ENCODE measurements at places on chromosomes 2 and 18.

GRCh38 chr2:109482361-109482861, 131.4 kb downstream of the SEPTIN10 start:
- no peak for DNase-seq

DNA sequence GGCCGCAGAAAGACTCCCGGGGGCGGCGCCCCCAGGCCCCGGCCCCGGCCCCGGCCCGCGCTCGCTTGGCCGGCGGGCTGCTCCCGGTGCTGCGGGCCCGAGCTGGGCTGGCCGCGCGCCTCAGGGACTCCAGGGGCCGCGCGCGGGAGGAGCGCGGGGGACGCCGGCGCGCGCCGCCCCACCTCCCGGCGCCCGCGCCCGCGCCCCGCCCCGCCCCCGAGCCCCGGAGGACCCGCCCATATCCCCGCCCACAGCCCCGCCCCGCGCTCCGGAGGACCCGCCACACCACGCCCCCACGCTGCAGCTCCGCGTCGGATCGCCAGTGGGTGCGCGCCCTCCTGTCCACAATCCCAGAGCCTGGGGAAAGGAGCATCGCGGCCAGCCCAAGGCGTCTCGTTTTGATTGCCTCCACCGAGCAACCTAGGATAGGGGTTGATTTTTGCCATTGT, at the start of gene PARD6G:
PARD6G (minus strand) TSS at position 122 of the 449 bp plus-strand sequence. CDS start 166 bp downstream, outside the sequence.
- peak; percentile 82 for DNase-seq

DNA sequence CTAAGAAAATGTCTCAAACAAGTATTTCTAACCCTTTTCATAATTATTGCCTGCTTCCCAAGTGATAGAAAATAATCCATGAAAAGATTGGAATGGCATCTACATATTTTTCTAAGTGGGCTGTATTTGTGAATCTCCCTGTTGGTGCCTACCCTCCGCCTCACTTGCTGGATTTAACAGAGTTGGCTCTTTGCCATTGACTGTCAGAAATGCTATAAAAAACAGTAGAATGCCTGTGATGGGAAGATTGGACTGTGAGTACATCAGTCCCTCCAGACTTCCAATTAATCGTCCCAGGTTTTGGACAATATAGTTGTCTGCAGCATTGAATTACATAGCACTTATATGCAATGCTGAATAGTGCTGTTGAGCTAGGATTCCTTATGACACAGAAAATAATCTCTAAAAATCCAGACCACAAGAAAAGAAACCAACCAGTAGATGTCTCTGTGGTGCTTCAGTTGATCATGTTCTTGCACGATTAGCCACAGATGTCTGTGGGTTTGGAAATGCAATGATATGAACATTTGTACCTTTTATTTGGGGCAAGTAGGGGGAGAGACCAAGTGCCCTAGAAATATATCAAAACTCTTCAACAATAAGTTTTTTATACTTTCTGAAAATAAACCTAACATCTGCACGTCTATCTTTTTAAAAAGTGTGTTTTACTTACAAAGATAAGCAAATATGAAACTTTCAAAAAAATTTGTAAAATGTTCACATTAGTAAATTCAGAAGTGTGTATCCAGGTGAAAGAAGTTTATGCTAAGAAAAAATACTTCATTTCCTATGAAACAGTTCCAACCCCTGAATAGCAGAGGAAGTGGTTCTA, 88.5 kb downstream of the DYNAP start:
- peak; percentile 0 for DNase-seq

GRCh38 chr2:85733121-85733960, 20.4 kb upstream of the ATOH8 start:
- DNase-seq: no peak

- DNase-seq: no peak
These were observed 239.0 kb upstream of the FIGN start for GRCh38 chr2:163974766-163975165.

DNA sequence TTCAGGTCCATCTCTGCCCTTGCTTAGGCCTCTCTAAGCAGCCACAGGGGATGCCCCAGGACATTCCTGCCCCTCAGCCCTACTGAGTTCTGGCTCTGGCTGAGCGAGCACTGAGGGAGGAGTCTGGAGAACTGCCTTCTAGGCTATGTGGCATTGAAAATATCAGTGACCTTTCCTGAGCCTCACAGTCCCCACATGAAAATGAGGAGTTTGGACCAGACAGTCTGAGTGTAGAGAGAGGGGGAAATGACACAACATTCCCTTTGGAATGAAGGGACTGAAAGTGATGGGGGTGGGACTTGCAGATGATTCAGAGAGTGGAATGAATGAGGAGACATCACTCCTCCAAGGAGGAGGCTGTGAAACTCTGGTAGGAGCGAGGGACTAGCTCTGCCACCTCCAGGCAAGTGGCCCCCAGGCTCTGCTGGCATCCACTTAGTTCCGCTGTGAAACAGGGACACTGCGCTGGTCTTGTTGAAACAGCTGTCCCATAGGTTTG, 8.0 kb downstream of the TNS1 start:
- DNase-seq: no peak

DNA sequence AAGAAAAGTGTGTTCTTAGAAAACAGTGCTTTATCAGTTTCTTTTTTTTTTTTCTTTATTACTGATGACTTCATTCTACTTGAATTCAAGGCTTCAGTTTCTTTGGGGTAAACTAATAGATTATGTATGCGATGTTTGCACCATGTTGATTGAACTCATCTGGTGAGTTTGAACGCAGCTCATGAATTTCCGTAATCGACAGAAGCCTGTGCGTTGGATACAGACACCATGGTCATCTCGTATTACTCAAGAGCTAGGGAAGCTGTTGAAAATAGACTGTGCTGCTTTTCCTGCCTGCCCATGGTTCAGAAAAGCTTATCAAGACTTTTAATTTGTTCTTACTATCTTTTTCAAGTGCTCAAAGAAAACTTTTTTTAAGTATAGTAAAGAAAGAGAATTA, 185.5 kb upstream of the NRP2 start:
- no peak for DNase-seq

GRCh38 chr2:189514104-189514503, 66.5 kb downstream of the SLC40A1 start:
- DNase-seq: no peak

DNA sequence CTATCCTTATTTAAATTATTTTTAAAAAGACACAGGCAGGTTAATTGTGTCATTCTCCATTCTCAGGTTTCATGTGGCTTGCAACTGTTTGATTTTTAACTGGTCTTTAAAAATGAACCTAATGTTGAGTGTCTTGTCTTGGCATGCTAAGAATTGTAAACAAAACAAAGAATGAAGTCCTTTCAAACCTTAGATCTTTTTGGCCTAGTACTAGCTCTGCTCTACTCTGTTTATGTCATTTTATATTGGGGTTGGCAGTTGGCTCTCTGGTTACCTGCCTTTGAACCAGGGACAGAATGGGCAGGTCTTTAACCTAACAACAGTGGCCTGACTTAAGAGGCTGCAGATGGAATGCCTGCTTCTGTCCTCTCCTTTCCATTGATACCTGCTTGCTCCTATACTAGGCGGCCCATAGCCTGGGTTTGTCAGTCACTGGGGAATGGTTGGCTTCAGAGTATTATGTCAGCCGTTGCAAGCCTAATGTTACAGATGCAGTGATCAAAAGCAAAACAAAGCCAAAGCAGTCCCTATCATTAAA, 85.5 kb downstream of the MTA3 start:
- no peak for DNase-seq

DNA sequence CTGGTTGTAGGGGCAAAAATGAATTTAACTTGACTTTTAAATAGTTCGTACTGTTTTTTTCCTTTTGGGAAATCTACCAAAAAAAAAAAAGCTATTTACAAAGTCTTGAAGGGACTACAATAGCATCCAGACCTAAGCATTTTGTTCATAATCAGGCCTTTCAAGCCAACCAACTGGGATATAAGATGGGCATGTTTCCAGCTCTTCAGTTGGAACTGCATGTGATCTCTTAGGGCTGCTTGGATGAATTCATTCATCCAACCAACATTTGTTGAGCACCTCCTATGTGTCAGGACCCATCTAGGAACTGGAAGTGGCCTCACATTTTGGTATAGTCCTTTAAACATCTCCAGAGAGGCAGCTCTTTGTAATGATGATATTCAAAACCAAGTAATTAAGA, 98.6 kb downstream of the AAK1 start:
- DNase-seq: no peak

- DNase-seq: peak; percentile 48
These were observed 20.7 kb upstream of the DNAH6 start for GRCh38 chr2:84495539-84496146.

GRCh38 chr2:218722876-218723785, 12.5 kb downstream of the TTLL4 start:
- DNase-seq: no peak

DNA sequence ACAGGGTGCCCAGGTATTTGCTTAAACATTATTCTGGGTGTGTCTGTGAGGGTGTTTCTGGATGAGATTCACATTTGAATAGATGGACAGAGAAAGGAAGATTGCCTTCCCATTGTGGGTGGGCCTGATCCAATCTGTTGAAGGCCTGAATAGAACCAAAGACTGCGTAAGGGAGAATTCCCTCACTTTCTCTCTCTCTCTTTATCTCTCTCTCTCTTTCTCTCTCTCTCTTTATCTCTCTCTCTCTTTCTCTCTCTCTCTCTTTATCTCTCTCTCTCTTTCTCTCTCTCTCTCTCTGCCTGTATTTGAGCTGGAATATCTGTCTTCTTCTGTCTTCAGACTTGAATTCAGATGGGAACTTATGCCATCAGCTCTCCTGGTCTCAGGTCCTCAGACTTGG, 148.4 kb downstream of the FAM124B start:
- DNase-seq: no peak

DNA sequence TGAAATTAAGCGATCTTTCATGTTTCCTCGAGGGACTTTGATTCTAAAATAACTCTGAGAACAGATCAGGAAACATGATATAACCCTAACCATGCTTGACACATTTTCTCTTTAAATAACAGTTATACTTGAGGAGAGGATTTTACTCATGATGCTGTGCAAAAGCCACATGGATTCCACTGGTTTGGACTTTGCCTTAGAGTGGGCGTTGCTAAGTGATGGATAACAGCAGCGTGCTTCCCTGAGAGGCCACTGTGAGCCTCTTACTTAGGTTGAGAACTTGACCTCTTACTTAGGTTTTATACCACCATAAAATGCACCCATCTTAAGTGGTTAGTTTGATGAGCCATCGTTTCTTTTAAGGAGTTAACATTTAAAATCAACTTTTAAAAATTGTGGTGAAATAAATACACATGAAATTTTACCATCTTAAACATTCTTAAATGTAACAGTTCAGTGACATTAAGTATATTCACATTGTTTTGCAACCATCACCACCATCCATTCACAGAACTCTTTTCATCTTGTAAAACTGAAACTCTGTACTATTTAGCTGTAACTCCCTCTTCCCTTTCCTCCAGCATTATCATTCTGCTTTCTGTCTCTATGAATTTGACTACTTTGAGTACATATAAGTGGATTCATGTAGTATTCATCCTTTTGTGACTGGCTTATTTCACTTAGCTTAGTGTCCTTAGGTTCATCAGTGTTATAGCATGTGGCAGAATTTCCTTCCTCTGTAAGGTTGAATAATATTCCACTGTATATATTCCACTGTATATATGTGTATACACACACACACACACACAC, 22.6 kb downstream of the ANXA4 start:
- no peak for DNase-seq

- DNase-seq: peak; percentile 81
These were observed 3.0 kb upstream of the IRS1 start for GRCh38 chr2:226802573-226802972.

DNA sequence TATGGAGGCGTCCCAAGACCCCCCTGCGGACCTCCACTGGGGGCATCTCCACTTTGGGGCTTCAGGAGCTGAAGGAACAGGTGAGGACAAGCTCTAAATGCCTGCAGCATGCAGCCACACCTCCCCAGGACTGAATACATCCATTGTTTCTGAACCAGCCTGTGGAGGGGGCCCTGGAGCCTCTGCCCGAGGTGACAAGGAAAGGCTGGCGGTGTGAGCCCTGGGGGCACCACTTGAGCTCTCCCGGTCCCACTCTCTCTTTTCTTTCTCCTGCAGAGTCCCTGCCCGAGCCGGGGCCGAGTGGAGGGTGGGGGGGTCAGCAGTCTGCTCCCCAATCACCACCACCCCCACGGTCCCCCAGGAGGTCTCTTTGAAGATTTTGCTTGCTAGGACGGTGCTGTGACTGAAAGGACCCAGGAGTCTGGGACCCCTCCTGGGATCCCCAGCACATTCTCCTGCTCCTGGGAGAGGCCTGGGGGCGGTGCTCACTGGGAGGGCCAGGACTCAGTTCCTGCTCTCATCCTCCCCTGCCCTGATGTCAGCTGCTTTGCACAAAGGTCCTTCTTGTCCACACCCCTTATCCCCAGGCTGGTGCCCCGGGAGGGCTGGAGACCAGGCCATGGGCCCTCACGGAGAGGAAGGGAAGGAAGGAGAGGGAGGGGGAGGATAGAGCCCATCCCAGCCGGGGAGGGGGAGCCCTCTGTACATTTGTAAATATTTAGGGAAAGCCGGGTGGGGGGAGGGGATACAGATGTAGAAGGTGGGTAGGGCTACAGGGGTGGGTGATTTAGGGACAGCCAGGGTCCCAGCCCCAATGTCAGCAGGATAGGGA, 5.7 kb downstream of the CHPF start:
- no peak for DNase-seq

DNA sequence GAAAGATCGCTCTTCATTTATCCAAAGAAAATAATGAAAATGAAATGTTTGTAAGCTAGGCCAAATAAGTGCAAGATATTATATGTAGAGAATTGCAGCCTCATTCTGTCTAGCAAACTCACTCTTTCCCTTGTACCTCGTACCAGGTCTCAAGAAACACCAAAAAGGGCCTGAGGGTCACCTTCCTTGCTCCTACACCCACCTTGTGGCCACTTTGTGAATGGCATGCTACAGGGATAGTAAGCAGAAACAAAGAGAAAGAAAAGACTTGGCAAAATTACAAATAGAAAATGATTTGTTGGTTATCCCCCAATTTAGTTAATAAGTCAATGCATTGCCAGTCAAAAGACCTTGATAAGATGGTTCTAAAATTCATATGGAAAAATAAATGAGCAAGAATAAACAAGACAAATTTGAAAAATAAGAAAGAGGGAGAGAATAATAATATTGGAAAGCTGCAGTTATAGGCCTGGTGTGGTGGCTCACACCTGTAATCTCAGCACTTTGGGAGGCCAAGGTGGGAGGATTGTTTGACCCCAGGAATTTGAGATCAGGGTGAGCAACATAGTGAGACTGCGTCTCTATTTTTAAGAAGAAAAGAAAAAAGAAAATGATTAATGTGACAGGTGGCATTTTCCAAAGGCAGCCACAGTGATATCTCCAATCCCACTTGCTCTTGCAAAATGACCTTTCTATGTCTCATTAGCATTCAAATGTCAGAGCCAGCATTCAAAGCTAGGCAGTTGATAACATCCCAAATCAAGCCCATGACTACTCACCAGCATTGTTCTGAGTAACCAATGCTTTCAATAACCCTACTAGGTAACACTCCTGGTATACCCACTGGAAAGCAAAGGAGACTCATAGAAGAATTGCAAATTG, 38.8 kb upstream of the BMP10 start:
- DNase-seq: peak; percentile 72

DNA sequence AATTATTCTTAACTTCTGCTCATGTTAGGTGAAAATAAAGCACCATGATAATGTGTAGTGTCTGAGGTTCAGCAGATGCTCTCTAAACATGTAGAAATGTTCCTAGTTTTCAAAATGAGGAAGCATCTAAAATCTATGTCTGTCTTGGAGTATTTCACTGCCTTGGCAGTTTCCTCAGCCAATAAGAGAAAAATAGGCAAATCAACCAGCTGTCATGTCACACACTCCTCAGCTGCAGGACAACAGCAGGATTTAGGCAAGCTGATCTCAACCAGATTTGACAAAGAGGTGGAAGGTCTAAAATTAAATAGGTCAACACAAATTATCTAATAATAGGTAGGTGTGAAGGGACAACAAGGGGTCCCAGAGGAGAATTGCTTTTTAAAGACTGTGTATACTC, 164.1 kb upstream of the BOD1L2 start:
- DNase-seq: no peak

GRCh38 chr2:12227941-12228608, 481.6 kb downstream of the LPIN1 start:
- DNase-seq: no peak
